ENCODE measurements at places on chromosomes 1 and 21. TPM values are rescaled to one million over a fixed set of nuclear protein-coding genes. Genes with fewer than 3 reads are reported as not detected.

C8B gene
- total RNA-seq: not detected

LDLRAD1 gene
- not detected for total RNA-seq

RUNX1 gene
- total RNA-seq: 3.9 TPM

VHLL gene
- not detected for total RNA-seq

DEPDC1 gene
- 6.8 TPM for total RNA-seq

BACE2 gene
- total RNA-seq: 43.2 TPM

PYHIN1 gene
- total RNA-seq: 0.22 TPM

ADAMTS1 gene
- total RNA-seq: 13.4 TPM

LIPI gene
- total RNA-seq: not detected

SPRR3 gene
- not detected for total RNA-seq

ZBTB8B gene
- 0.13 TPM for total RNA-seq

CAMK1G gene
- 0.04 TPM for total RNA-seq

HCN3 gene
- total RNA-seq: 1.6 TPM

WLS gene
- total RNA-seq: 62.7 TPM

REG4 gene
- not detected for total RNA-seq

USP33 gene
- total RNA-seq: 47.2 TPM

EFHD2 gene
- 18.3 TPM for total RNA-seq

TSACC gene
- total RNA-seq: 0.27 TPM

CR2 gene
- 0.04 TPM for total RNA-seq

CASZ1 gene
- 30.8 TPM for total RNA-seq

ZYG11A gene
- under 0.01 TPM for total RNA-seq

AMY2B gene
- 21.2 TPM for total RNA-seq

FAM131C gene
- total RNA-seq: 0.09 TPM

SLFNL1 gene
- total RNA-seq: 0.58 TPM

DTL gene
- total RNA-seq: 8.2 TPM

KRTAP21-2 gene
- total RNA-seq: not detected

ZMYND12 gene
- 0.80 TPM for total RNA-seq

RAB25 gene
- total RNA-seq: not detected

RPTN gene
- not detected for total RNA-seq

FABP3 gene
- 169 TPM for total RNA-seq

PTCH2 gene
- total RNA-seq: 2.7 TPM

TTC34 gene
- 0.22 TPM for total RNA-seq

NECTIN4 gene
- 0.04 TPM for total RNA-seq

MIXL1 gene
- total RNA-seq: 0.27 TPM

HEYL gene
- 19.5 TPM for total RNA-seq

PADI2 gene
- 37.2 TPM for total RNA-seq

PDXK gene
- 31.6 TPM for total RNA-seq

WASF2 gene
- 22.4 TPM for total RNA-seq

PPFIA4 gene
- total RNA-seq: 22.4 TPM

E2F2 gene
- 3.5 TPM for total RNA-seq

ILDR2 gene
- 2.5 TPM for total RNA-seq

FAM151A gene
- total RNA-seq: not detected

TRIM63 gene
- 44.8 TPM for total RNA-seq

PIGR gene
- under 0.01 TPM for total RNA-seq

OLIG2 gene
- total RNA-seq: 0.04 TPM

RIPK4 gene
- total RNA-seq: 0.22 TPM

SPRR2E gene
- not detected for total RNA-seq

OR10J1 gene
- total RNA-seq: not detected

ANKRD34A gene
- 0.22 TPM for total RNA-seq

EIF2D gene
- total RNA-seq: 39.7 TPM

COL11A1 gene
- total RNA-seq: 265 TPM
